Left cardiac atrium (tissue), 4 donors: ENCODE measurements at places on chromosomes 5 and 9.
A peak's percentile ranks its signal among the peaks of the same experiment; 100 is the strongest.

DNA sequence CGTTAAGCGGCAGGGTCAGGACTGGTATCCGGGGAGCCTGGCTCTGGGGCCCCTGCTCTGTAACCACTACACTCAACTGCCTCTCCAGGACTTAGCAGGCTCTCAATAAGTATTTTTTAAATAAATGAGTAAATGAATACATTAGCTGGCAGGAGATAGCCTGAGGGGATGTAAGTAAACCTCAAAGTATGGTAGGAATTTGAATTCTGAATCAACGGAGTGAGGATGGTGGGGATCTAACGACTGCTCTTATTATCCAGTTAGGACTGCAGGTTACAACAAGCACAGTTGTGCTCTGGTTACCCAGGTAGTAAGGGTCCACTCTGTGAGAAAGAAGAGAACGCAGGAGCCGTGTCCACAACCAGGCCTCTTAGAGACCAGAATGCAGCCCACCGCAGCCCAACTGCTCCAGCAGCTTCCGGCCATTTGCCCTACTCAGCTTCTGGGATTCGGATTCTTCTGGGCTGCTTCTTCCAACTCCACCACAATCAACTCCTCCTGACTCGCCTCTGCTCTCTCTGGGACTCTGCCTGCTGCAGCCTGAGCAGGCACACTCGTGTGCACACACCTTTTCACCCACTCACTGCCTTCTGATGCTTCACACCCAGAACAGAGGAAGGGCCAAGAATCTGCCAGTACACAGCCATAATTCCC, 52.6 kb downstream of the MED27 start:
- no peak for DNase-seq

GRCh38 chr9:136552117-136552703, 6.4 kb upstream of the NOTCH1 start:
- no peak for DNase-seq

DNA sequence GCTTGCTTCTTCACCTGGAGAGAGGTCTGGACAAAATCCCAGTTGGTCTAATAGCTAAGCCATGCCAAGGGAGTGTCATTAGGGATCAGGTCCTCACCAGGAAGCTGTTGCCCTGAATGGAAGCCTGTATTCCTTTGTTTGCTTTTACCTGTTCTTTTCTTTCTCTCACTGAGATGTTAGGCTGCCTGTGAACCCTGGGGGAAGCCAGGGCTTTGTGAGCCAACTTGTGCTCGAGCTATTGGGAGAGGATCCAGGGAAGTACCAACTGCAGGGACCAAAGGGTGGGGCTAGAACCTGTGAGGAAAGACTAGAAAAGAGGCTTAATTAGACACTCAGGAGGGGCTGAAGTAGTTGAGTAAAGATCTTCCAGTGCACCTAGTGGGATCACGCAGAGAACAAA, 451.2 kb upstream of the TLE4 start:
- DNase-seq, result no peak

DNA sequence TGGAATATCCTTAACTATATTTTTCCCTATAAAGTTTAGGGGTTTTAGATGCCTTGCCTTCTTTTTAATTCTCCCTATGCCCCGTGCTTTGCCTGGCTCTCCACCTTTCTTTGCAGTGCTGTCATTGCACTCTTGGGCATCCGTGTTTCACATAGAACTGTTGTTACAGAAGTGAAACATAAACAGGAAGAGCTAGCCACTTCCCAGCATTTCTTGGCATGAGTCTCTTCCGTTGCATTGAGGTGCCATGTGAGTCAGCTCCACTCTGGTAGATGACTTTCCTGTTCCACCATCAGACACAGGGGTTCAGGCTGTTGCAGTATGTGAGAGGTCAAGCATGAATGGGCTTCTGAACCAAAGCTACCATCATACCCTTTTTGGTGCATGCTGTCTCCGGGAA, 73.4 kb downstream of the ANGPTL2 start:
- peak; percentile 55 for DNase-seq

- DNase-seq, result no peak
Measured at GRCh38 chr9:134846187-134846586, 34.4 kb upstream of the FCN2 start.

GRCh38 chr5:151745071-151745705, 13.2 kb downstream of the ATOX1 start:
- DNase-seq, result peak; percentile 65

GRCh38 chr5:141560725-141561483, 57.9 kb downstream of the DIAPH1 start:
- DNase-seq, result peak; percentile 84
